MM.1S (cell line): ENCODE measurements at places on chromosomes 11 and 22.

DNA sequence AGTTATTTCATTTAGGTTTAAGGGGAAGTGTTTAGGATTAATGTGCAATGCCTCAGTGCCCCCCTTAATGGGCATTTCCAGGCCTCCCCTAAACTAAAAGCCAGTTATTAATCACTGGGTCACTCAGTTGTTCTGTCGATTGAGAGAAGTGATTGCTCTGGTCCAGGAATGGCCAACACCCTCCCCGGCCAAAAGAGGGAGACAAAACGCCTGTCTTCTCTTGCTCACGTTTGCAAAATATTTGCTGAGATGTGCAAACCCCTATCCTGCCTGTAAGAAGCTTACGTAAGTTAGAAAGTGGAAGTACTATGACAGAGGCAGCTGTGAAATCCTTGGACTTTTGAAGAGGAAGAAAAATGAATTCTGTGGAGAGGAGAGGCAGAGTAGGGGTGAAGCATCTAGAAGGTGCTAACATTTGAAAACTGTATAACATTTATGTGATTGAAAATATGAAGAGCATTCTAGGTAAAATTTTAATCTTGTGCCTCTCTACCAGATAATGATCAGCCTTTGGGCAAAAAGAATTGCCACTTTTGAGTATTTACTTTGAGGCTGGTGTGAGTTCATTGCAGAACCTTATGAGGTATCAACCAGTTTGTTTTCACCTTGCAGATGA lies 37.7 kb downstream of the NTM start:
- H3K36me3 ChIP-seq = no peaks in the 10 kb centered on the region
- no peak overlapping the region for H3K4me3 ChIP-seq
- H3K4me1 ChIP-seq = peaks cover 10% of the 10 kb centered on the region
- H3K27ac ChIP-seq = no peak overlapping the region
- H3K27me3 ChIP-seq = no peaks in the 10 kb centered on the region

DNA sequence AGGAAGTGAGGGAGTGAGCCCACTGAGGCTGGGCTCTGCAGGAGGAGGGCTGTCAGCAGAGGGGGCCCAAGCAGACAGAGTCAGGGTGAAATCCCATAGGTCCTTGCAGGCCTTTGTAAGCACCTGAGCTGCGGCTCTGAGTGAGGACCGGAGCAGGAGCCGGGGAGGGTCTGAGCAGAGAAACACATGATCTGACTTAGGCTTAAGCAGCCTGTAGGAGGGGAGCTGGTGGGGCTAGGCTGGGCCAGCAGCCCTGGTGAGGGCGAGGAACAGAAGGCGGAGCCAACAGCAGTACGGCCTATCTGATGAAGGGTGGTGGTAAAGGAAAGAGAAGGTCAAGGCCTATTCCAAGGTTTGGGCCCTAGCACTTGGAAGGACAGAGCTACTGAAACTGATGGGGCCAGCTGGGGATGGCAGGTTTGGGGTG lies 26.9 kb upstream of the CBX7 start:
- DNase-seq = no peak
- no peak overlapping the region for H3K27ac ChIP-seq
- H3K27me3 ChIP-seq = no peaks in the 10 kb centered on the region
- H3K4me1 ChIP-seq = no peaks in the 10 kb centered on the region

GRCh38 chr11:12019337-12019736 lies 10.9 kb upstream of the DKK3 start:
- no peaks in the 10 kb centered on the region for H3K27me3 ChIP-seq
- no peak for DNase-seq
- peaks cover 19% of the 10 kb centered on the region for H3K4me1 ChIP-seq
- H3K4me3 ChIP-seq = no peak overlapping the region
- H3K36me3 ChIP-seq = no peaks in the 10 kb centered on the region

GRCh38 chr22:44723801-44724200 lies 21.8 kb downstream of the PRR5 start:
- H3K27me3 ChIP-seq = peaks cover 86% of the 10 kb centered on the region
- H3K27ac ChIP-seq = no peak overlapping the region
- peak; percentile 36 for DNase-seq
- H3K4me1 ChIP-seq = no peaks in the 10 kb centered on the region

- H3K27ac ChIP-seq = no peak overlapping the region
- no peaks in the 10 kb centered on the region for H3K36me3 ChIP-seq
- no peak for DNase-seq
- no peaks in the 10 kb centered on the region for H3K4me1 ChIP-seq
- no peak overlapping the region for H3K4me3 ChIP-seq
- peaks cover 66% of the 10 kb centered on the region for H3K27me3 ChIP-seq
Measured at GRCh38 chr22:45478108-45478771, 24.4 kb upstream of the FBLN1 start.

DNA sequence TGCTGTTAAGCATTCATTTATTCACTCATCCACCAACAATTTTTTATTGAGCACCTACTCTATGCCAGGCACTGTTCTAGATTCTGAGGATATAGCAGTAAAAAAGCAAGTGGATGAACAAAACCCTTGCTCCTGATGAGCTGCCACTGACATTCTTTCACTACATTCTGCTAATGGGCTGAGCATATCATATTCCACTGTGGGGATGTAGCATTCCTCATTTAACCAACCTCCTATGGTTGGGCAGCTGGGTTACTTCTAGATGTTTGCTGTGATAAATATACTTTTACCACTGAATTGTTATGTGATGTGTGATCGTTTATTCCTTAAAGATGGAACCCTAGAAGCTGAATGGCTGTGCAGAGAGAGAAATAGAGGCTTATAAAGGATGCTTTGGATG lies 176.9 kb downstream of the MN1 start:
- DNase-seq = no peak
- H3K27ac ChIP-seq = no peak overlapping the region
- no peaks in the 10 kb centered on the region for H3K4me1 ChIP-seq
- peaks cover 70% of the 10 kb centered on the region for H3K27me3 ChIP-seq
- H3K4me3 ChIP-seq = no peak overlapping the region

- H3K4me1 ChIP-seq = no peaks in the 10 kb centered on the region
- H3K4me3 ChIP-seq = no peak overlapping the region
- no peaks in the 10 kb centered on the region for H3K27me3 ChIP-seq
- DNase-seq = no peak
- no peaks in the 10 kb centered on the region for H3K36me3 ChIP-seq
- H3K27ac ChIP-seq = no peak overlapping the region
Measured at GRCh38 chr11:122843281-122844141, 5.2 kb downstream of the CRTAM start.

- no peaks in the 10 kb centered on the region for H3K27me3 ChIP-seq
- DNase-seq = peak; percentile 12
- no peak overlapping the region for H3K4me3 ChIP-seq
- H3K27ac ChIP-seq = no peak overlapping the region
- peaks cover 10% of the 10 kb centered on the region for H3K4me1 ChIP-seq
Measured at GRCh38 chr22:23909296-23909898, 15.2 kb downstream of the MIF start.

- H3K36me3 ChIP-seq = no peaks in the 10 kb centered on the region
- no peaks in the 10 kb centered on the region for H3K4me1 ChIP-seq
- H3K27me3 ChIP-seq = peaks cover 12% of the 10 kb centered on the region
- no peak overlapping the region for H3K4me3 ChIP-seq
- no peak overlapping the region for H3K27ac ChIP-seq
Measured at GRCh38 chr11:1171985-1172728, 14.4 kb downstream of the MUC5AC start.

GRCh38 chr22:19523240-19524169 lies 705 bp downstream of the CLDN5 start:
- H3K4me3 ChIP-seq = no peak overlapping the region
- H3K36me3 ChIP-seq = no peaks in the 10 kb centered on the region
- H3K4me1 ChIP-seq = no peaks in the 10 kb centered on the region
- no peaks in the 10 kb centered on the region for H3K27me3 ChIP-seq
- DNase-seq = no peak

- no peaks in the 10 kb centered on the region for H3K36me3 ChIP-seq
- H3K4me1 ChIP-seq = peaks cover 3% of the 10 kb centered on the region; the same call in 1 of the 2 replicates
- H3K4me3 ChIP-seq = no peak overlapping the region
- peaks cover 5% of the 10 kb centered on the region for H3K27me3 ChIP-seq
- DNase-seq = no peak
- H3K27ac ChIP-seq = no peak overlapping the region
Measured at GRCh38 chr22:36125434-36125833, 35.1 kb downstream of the APOL3 start.

- H3K27ac ChIP-seq = no peak overlapping the region
- H3K4me3 ChIP-seq = no peak overlapping the region
- no peaks in the 10 kb centered on the region for H3K4me1 ChIP-seq
- H3K36me3 ChIP-seq = no peaks in the 10 kb centered on the region
- H3K27me3 ChIP-seq = no peaks in the 10 kb centered on the region
Measured at GRCh38 chr11:13354335-13354734, 76.7 kb downstream of the BMAL1 start.

GRCh38 chr11:70796648-70797227 lies 398.4 kb downstream of the CTTN start:
- H3K4me3 ChIP-seq = no peak overlapping the region
- H3K27me3 ChIP-seq = peaks cover 61% of the 10 kb centered on the region

DNA sequence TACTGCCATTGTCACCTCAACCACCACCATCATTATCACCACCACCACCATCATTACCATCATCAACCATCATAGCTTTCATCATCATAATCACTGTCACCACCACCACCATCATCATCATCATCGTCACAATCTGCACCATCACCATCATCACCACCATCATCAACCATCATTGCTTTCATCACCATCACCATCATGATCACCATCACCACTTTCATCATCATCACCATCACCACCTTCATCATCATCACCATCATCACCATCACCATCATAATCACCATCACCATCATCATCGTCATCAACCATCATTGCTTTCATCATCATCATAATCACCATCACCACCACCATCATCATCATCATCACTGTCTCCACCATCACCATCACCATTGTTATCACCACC lies 8.7 kb upstream of the OSBPL5 start:
- no peak overlapping the region for H3K27ac ChIP-seq
- H3K27me3 ChIP-seq = peaks cover 33% of the 10 kb centered on the region
- no peak overlapping the region for H3K4me3 ChIP-seq
- no peaks in the 10 kb centered on the region for H3K36me3 ChIP-seq
- no peak for DNase-seq

DNA sequence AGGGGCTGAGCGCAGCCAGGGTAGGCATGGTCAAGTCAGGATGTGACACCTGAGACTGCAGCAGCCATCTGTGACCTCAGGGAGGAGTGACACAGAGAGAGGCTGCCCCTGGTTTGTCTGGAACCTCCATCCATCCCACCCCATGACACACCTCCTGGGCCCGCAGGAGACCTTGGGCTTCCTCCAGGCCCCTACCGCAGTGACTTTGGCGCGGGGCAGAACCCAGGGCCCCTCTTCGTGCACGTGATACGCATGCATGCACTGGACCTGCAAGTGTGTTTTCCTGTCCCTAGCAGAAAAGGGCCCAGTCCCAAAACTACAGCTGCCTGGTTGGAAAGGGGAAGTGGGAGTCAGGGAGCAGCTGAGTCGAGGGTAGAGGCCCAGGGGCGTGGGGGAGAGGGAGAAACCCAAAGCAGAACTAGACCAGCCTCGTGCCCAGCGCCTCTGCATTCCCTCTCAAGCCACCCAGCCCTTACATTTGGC lies 7.9 kb upstream of the CYTH4 start:
- H3K4me1 ChIP-seq = no peaks in the 10 kb centered on the region
- H3K27me3 ChIP-seq = 0 out of 2 replicates have a peak, but pooled peaks cover 9% of the 10 kb centered on the region
- H3K27ac ChIP-seq = no peak overlapping the region
- no peaks in the 10 kb centered on the region for H3K36me3 ChIP-seq
- no peak overlapping the region for H3K4me3 ChIP-seq

DNA sequence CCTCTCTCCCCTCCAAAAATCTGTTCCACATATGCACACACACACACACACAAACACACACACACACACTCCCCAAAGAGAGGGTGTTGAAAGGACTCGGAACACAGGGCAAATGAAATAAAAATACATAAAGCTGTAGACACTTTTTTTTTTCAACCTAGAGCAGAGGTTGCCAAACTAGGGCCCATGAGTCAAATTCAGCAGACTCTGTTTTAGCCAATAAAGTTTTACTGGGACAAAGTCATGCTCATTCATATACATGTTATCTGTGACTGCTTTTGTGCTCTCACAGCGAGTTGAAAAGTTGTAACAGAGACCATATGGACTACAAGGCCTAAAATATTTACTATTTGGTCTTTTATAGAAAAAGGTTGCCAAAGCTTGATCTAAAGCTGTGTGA lies 8.9 kb downstream of the IMMP1L start:
- H3K4me1 ChIP-seq = no peaks in the 10 kb centered on the region
- no peaks in the 10 kb centered on the region for H3K27me3 ChIP-seq
- no peak overlapping the region for H3K27ac ChIP-seq
- H3K36me3 ChIP-seq = no peaks in the 10 kb centered on the region; the same call in 1 of the 2 replicates

- no peaks in the 10 kb centered on the region for H3K27me3 ChIP-seq
- no peaks in the 10 kb centered on the region for H3K36me3 ChIP-seq
- H3K4me3 ChIP-seq = no peak overlapping the region
- no peak for DNase-seq
Measured at GRCh38 chr11:131895865-131896264, 525.5 kb downstream of the NTM start.

DNA sequence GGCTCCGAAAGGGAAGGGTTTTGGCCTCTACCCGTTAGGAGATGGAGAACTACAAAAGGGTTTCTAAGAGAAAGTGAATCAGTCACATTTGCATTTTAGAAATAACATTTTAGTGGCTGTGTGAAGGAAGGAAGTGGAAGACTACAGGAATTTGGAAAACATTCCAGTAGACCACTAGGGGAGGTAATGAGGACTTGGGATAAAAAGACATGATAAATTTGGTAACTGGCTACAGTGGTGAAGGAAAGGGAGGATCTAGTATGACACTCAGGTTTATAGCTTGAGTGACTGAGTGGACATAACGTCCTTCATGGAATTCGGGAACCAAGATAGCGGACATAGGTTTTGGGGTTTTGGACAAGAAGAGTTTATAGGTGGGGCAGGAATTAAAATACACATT lies 7.0 kb upstream of the RRM1 start:
- no peak overlapping the region for H3K4me3 ChIP-seq
- H3K36me3 ChIP-seq = 0 out of 2 replicates have a peak, but pooled peaks cover 4% of the 10 kb centered on the region
- no peak overlapping the region for H3K27ac ChIP-seq
- peaks cover 17% of the 10 kb centered on the region for H3K4me1 ChIP-seq
- no peaks in the 10 kb centered on the region for H3K27me3 ChIP-seq

GRCh38 chr11:128615076-128615475 lies 27.7 kb upstream of the ETS1 start:
- no peaks in the 10 kb centered on the region for H3K27me3 ChIP-seq
- peaks cover 31% of the 10 kb centered on the region for H3K4me1 ChIP-seq
- DNase-seq = no peak
- no peak overlapping the region for H3K27ac ChIP-seq

DNA sequence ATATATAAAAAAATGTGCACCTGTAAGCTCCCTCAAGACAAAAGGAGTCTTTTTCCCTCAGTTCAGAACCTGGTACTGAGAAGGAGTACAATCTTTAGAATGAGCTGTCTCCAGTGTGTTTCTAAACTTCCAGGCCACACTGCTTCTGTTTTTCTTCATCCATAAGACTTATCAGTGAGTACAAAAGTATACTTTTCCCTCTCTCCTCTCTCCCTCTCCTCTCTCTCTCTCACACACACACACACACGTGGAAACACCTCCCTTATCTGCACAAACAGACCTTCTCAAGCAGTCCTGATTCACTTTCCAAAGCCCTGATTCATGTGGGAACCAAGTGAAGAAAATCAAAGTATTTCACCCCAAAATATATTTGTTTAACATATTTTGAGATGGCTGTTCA lies 220.7 kb upstream of the UBASH3B start:
- no peak overlapping the region for H3K27ac ChIP-seq
- DNase-seq = no peak
- H3K36me3 ChIP-seq = no peaks in the 10 kb centered on the region
